Bronchial epithelial cell (primary cell): ENCODE measurements at places on chromosomes 12 and 14. TPM values are rescaled to one million over a fixed set of nuclear protein-coding genes. Genes with fewer than 3 reads are reported as not detected.

The PPFIA2 gene
- 0.26 TPM in 1 of 2 replicates, not detected in the other for total RNA-seq

The LHX5 gene
- total RNA-seq: 0.26 and 0.77 TPM in 2 replicates

The C3AR1 gene
- total RNA-seq: not detected in 2 replicates

The NKX2-1 gene
- 4.1 and 6.6 TPM in 2 replicates for total RNA-seq

The TCHP gene
- 9.2 and 18.1 TPM in 2 replicates for total RNA-seq

The PMCH gene
- not detected in 2 replicates for total RNA-seq

The BATF gene
- 2.6 and 3.4 TPM in 2 replicates for total RNA-seq

The FLRT2 gene
- total RNA-seq: 7.1 and 14.8 TPM in 2 replicates

The SLC17A8 gene
- not detected in 2 replicates for total RNA-seq

DNA sequence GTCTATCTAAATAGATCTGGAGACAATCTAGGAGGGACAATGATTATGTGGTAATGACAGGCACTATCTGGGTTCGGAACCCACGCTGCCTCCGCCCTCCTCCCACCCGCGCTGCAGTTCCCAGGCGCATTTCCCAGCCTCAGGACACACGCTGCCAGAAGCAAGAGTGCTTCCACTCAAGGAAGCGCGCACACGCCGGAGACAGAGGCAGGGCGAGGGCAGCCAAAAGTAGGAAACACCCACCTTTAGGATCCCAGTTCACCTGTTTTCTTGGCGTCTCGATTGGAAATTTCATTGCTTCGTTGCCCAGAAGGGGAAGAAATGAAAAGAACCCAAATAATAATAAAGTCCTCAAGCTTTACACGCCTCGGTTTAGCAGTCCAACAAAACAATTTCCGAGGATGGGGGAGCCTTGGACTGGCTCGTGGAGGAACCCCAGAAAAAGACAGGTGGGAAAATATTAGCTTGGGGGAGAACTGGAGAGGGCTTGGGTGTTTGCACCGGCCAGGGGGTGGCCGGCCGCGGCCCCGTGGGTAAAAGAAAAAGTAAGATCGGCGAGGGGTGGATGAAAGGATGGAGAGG, 474 bp downstream of the KCNK10 start:
- no peak for DNase-seq

- DNase-seq: no peak
Observed at GRCh38 chr14:66539034-66539433, 31.1 kb downstream of the GPHN start.

- peak; percentile 50 for DNase-seq
Observed at GRCh38 chr12:98464190-98464589, 51.2 kb upstream of the TMPO start.

- DNase-seq: no peak
Observed at GRCh38 chr14:75383721-75384120, 44.1 kb upstream of the JDP2 start.

DNA sequence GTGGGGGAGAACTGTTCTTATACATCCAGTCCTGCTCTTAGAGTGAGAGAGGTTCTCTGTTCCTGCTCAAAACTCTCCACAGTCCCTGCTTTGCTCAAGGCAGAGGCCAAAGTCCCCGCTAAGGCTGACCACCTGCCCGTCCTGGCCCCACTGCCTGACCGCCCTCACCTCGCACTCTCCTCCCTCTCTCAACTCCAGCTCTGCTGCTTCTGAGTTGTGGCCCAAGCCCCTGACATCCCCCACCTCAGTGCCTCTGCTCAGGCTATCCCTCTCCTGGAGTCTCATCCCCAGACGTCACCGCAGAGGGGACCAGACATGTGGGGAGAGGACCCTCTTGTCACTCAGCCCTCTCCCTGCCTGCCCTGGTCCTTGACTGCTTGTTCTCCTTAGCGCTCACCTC, 110.6 kb downstream of the CALM1 start:
- no peak for DNase-seq

DNA sequence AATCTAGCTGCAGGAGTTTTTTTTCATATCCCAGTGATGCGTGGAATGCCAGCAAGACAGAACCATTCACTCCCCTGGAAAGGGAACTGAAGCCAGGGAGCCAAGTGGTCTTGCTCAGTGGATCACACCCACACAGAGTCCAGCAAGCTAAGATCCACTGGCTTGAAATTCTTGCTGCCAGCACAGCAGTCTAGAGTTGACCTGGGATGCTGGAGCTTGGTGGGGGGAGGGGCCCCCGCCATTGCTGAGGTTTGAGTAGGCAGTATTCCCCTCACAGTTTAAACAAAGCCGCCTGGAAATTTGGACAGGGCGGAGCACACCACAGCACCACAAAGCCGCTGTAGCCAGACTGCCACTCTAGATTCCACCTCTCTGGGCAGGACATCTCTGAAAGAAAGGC, 86.9 kb upstream of the STXBP6 start:
- no peak for DNase-seq

- DNase-seq: no peak
Observed at GRCh38 chr12:98686603-98687002, 41.5 kb downstream of the APAF1 start.

- no peak for DNase-seq
Observed at GRCh38 chr14:29444805-29445204, 482.8 kb downstream of the PRKD1 start.

DNA sequence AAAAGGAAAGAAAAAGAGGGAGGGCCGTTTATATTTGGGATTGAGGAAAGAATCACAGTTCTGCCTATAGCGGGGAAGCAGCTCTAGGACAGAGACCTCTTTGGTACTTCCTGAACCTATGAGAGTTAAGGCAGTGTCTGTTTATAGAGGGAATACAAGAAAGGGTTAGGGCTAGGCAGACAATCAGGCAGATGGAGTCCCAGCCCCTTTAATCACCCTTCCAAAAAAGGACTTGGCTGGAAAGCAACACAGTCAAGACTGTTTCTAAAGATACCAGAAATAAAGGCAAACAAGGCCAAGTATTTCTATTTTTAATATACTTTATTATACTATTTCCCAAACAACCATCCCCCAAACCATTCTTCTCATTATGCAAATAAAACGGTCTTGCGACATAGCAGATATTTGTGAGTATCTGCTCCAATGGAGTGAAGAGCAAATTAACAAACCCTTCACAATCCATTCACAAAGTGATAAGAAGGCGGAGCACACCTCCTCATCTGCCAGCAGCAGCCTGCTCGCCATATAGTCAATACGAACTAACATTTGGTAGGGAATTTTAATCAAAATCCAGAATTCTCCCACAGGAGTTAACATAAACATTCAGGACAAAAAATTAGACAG, 697 bp upstream of the GRIP1 start:
- no peak for DNase-seq

DNA sequence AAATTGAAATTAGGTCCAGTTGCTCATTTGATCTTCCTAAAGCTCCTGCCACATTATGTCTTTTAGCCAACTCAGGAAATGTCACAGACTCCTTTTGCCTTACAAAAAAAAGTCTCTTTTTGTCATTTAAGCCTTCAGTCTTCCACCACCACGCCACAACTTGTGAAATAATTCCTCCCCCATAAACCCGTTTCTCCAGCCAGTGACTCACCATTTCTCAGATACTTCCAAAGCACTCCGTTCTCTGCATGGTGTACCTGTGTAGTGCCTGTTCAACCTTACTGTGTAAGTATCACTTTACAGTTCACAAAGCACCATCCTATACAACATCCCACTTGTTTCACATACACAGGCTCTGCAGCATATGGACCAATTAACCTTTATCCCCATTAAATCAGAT, 139.5 kb upstream of the AEBP2 start:
- peak; percentile 95 for DNase-seq

DNA sequence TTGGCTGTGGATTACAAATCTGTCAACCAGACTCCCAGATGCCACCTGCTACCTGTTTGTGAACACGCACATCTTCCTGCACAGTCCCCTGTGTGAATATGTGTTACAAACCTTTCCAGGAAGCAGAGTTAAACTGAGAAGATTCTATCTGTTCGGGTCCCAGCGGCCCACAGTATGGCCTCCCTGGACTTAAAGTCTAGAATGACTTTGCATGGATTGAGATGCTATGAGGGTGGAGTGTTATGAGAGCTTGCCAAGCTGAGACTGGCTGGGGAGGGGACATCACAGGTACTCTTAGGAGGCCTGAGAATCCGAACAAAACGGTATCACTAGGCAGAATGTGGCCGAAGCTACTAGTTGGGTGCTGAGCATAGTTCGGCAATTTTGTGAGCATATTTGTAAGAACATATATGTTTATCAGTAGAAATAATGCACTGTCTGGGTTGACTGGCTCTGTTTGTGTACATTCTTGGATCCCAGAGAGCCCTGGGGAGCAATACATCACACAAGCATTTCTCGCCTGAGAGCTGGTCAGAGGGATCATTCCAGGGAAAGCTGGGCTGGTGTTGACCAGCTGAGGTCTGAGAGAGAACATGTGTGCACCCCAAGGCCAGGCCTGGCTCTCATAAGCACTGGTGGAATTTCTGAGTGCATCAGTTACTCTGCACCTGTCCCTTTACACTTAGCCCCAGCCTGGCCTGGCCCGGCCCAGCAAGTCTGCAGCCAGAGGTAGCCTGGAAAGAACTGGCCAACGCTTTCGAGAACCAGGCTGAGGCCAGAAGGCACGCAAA, 29.8 kb upstream of the LTBP2 start:
- DNase-seq: no peak

DNA sequence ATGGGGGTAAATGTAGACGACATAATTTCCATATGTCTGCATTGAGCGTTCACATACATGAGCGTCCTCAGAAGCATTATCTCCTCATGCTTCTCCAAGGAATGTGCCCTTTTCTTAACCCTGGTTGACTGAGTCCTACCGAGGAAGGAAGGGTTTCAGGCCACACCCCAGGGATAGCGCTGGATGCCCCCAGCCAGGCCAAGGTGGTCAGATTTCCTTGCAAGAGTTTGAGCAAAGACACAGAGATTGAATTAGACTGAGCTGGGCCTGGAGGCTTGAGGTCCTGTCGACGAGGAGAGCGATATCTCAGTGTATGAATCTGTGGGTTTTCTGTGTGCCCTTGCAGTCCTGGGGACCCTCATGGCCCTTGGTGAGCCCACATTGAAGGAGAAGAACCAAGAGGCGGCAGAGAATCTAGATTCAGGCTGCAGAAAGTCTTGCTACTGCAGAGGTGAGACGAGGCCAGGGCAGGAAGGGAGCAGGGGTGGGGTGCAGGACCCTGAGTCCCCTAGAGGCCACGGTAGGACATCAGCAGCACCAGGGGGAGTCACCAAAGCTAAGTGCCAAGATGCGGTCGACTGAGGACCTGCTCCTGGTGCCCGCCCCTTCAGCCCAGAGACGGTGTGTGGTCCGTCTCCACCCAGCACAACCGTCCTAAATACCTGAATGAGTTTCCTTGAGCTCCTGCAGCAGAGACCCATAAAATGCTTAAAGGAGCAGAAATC, 94.7 kb upstream of the DIO3 start:
- DNase-seq: no peak

- DNase-seq: no peak
Observed at GRCh38 chr12:106647793-106648514, 65.2 kb downstream of the RFX4 start.

DNA sequence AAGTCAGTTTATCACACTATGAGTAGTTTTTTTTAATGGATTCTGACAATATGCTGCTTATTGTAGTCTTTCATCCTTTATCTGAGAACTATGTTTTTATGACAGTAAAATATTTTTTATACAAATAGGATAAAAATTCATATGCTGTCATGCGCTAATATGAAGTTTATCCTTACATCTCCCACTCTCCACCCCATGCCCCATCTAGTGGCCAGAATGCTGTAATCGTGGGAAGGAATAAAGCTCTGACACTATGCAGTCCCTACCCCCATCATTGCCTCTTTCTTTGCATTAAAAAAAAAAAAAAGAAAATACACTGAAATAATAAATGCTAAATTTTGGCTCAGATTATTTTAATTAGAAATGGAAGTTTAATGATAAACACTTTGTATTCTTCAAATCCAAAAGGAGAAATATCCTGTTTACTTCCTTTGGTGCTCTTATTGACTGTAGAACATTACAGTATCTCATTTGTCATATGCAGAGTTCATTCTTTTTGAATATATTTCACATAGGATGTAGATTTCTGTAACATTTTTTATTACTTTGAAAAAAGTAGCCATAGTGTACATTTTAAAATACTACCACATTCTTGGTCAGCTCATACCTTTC, 145.9 kb upstream of the SLCO1C1 start:
- DNase-seq: peak; percentile 20

DNA sequence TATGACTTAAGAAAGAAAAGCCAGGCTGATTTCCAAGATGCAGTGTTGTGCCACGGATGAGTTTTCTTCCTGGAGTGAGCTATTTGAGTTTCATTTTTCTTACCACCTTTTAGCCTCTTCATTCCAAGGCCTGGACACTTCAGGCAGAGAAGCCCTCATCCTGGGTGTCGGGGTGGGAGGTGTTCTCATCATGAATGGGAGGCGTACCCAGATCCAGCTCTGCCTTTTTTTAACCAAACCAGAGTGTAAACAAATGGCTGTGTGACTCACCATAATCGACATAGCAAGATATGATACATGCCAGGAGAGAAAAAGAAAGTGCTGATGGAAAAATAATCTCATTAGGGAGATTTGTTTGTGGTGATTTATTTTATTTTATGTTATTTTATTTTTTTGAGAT, 79.9 kb downstream of the ARF6 start:
- DNase-seq: peak; percentile 95

DNA sequence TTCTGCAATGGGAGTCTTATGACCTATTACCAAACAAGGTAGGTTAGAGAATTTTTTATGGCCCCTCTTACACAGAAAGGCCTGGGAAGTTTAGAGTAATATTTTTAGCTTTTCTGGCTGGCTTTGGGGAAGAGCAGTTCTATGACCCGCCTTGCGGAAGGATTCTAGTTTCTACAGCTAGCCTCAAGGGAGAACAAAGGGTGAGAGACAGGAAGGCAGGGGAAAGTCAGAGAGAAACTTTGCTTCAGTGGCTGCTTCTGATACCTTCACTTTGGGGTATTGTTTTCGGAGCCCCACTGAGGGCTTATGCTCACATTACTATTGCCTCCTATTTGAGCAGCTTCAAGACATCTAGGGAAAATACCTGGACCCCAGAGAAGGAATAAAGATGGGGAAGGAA, 80.7 kb upstream of the NUDT4 start:
- DNase-seq: no peak

- no peak for DNase-seq
Observed at GRCh38 chr14:104739546-104740516, 13.1 kb upstream of the SIVA1 start.
